Activated T-helper 1 cell treated with anti-CD3 and anti-CD28 coated beads, Interleukin-12 subunit alpha, Interleukin-12 subunit beta, Interleukin-2, Interleukin-4 antibody, amounts not matched to agents 30 ng/mL and 10 ng/mL and 1 ng/mL, durations not matched to agents 14 hours and 24 hours and 36 hours (primary cell): ENCODE measurements at places on chromosomes 11 and 22. TPM values are rescaled to one million over a fixed set of nuclear protein-coding genes. Genes with fewer than 3 reads are reported as not detected.

GRCh38 chr11:72724851-72725723 lies 27.1 kb downstream of the ARAP1 start:
- peak; percentile 70 for DNase-seq

- no peak for DNase-seq
Observed at GRCh38 chr22:32378707-32379272, 21.1 kb downstream of the RFPL3 start.

DNA sequence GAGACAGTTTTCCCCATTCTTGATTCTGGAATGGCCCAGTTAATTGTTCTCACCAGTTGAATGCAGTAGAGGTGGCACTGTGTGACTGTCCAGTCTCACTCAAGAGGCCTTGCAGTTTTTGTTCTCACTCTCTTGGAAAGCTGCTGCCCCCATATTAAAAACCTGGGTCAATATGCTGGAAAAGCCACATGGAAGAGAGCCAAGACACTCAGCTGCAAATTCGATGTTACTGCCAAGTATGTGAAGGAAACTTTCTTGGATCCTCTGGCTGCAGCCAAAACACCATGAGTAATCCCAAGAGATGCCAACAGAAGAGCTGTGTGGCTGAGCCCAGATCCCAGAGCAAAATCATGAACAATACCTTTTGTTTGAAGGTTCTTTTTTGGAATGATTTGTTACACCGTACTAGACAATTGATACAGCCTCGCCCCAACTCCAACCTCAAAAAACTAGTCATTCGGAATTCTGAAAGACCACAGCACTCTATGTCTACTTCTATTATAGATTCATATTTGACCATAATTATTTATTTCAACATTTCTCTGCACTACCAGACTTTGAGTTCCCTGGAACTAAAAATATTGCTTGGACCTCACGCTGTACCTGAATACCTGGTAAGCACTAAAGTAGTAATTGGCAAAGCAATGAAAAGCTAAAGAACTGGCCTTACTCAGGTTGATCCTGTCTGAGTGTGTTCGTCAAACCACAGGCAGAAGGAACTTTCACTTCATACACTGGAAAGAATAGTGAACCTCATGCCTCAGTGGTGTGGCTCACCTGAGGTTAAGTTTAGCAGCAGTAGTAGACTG lies 378.8 kb downstream of the ETS1 start:
- DNase-seq: no peak

DNA sequence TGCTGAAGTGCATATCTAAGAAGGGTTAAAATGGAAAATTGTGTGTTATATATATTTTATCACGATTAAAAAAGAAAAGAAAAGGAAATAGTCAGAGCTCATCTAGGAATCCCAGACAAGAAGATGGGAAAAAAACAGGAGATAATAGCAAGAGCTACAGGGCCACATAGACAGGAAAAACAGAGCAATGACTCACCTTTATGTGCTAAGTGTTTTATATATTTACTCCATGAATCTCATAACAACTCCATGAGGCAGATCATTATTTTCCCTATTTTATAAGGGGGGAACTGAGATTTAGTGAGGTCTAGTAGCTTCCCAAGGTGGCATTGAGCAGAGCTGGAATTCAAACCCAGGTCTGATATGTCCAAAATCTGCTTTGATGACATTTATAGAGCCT lies 18.1 kb upstream of the ELF5 start:
- DNase-seq: no peak

DNA sequence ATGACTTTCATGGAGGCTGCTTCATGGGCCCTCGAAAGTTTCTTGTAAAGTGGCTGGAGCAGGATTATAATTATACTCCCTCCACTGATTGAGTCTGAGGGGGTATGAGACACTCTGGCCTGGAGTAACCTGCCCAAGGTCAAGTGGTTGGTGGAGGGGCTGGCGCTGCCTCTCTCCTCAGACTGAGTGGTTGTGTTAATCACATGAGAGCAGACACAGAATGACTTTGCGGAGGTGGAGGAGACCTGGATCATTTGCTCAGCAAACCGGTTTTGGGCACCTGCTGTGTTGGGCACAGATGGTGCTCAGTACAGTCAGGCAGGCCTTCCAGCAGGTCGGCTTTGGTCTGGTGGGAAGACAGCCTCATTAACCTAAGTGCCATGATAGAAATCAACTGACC lies 11.8 kb downstream of the BCR start:
- DNase-seq: no peak

DNA sequence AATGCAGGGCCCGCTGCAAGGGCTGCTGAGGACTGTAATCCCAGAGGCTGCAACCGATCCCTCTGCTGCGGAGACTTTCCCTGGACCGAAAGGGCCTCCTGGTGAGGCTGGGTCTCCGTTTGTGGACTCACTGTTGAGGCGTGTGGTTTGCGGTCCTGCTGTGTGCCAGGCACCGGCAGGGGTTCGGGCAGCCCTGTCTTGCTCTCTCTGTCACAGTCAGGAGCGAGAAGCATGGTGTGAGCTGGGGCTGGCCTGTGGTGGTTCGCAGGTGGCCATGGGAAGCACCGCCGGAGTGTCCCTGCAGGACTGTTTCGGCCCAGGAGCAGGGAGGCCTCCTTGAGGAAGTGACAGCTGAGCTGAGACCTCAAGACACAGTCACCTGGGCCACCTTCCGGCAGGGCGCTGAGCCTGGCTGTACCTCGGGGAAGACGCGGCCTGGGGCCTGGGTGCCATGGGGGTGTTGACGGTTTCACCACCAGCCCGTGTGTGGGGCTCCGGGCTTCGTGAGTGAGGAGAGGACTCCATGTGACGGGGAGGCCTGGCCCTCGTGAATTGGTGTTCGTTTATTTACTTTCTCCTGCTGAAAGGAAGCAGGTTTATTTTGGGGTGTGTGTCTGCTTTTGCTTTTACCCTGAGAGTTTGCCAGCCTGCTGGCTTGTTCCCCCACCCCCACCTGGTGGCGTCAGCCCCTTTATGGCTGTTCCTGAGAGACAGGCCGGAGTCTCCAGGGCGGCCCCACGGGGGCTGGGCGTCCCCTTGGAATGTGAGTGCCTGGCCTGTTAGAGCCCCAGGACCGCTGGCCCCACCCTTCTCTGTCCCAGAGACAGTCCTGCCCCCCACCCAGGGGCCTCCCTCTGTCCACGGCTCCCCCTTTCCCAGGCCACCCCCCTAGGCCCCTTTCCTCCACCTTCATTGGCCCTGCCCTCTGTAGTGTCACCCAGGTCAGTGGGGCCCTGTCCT lies 122.5 kb downstream of the KCNQ1OT1 start:
- DNase-seq: no peak

DNA sequence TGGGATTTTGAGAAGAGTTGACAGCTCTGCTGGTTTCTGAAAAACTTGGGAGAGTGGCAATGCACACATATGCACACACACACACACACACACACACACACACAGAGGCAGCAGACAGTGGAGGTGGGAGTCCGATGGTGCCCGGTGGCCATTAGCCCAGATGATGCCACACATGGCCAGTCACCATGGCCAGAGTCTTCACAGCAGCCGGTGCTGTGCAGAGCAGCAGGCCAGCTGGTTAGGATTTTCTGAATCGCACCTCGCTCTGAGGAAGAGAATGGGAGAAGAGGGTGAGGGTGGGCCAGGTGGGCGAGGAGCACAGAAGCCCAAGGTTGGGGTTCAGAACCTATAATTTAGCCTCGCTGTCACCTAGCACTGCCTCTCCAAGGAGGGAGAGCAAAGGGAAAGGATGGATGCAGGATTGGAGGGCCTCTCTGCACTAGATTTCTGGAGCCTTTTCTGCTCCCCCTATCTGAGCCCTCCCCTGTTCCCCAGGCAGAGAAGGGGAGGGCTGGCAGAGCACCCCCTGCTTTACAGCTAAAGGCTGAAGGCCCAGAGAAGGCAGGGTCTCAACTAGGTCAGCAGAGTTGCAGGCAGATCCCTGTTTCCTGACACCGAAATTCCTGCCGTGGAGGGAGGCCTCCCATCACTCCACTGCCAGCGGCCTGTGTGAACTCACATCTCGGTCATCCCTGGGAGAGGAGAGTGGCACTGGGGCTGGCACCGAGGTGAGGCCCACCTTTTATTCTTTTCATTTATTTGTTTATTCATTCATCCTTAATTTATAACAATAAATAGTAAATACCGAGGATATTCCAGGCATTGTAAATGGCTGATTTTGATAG lies 25.8 kb upstream of the FXYD6 start:
- DNase-seq: no peak

DNA sequence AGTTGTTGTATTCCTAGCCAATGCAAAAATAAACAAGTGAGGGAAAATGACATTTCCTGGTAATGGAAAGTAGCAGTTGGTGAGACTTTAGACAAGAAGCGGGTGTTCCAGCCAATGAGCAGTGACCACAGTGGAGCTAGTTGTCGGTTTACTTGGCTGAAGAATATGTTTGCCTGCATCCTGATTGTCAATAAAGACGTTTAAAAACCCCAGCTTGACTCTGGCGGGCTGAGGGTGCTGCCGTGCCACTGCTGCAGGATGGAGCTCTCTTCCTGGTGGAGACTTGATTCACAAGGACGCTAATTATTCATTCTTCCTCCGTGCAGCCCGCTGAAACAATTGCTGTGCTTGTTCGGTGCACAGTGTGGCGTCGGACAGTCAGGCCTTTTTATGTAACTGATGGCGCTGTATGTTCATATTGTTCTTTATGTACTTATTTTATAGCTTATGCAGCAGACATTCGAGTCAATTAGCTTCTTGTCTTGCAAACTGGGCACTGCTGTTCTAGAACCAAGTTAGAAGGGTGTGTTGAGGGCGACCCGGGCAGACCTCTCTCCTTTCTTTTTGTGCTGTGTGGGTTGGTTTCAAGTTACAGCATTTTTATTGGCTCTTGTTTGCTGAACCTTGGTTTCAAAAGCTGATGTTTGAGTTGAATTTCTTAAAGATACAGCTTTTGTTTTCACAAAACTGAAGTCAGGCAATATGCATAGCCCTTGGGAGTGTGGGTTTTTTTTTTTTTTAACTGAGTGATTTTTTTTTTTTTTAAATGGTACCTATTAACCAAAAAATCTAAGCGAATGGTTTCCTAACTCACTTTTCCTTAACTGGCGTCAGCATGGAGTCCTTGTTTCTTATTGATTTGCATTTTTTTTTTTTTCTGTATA lies 153.9 kb downstream of the TEAD1 start:
- DNase-seq: no peak

DNA sequence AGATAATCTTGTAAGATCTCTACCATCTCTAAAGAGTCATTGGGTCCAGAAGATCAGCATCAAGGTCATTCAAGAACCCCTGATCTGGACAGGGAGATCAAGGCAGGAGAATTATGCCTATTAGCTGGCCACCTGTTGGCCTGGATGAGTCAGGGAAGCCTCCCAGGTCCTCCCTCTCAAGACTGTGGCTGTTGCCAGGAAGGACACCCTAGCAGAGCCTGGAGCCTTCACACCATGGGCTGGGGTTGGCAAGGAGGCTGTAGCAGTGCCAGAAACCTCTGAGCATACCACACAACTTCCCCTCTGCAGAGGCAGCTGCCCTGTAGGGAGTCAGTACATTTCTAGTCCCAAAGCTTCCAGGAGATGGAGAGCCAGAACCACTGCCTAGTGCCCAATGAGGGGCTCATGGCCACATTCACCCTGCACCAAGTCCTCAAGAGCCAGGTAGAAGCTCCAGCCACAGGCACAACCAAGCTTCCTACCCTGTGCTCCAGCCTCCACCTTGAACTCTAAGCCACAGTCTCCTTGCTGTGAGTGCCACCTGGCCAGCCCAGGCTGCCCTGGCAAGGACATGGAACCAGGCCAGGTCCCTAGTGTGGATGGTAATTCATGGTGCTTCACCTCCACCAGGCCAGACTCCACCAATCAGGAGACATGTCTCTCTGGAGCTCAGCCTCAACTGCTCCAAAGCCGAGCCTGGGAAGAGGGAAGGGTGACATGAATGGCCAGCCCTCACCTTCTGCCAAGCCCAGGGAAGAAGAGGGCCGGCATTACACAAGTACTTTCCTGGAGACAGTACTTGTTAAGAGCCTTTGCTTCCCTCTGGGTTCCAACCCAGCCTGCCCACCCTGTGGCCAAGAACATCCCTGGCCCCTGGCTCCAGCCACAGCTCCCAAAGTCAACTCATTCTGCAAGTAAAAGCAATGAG lies 124.3 kb downstream of the BUD13 start:
- no peak for DNase-seq

DNA sequence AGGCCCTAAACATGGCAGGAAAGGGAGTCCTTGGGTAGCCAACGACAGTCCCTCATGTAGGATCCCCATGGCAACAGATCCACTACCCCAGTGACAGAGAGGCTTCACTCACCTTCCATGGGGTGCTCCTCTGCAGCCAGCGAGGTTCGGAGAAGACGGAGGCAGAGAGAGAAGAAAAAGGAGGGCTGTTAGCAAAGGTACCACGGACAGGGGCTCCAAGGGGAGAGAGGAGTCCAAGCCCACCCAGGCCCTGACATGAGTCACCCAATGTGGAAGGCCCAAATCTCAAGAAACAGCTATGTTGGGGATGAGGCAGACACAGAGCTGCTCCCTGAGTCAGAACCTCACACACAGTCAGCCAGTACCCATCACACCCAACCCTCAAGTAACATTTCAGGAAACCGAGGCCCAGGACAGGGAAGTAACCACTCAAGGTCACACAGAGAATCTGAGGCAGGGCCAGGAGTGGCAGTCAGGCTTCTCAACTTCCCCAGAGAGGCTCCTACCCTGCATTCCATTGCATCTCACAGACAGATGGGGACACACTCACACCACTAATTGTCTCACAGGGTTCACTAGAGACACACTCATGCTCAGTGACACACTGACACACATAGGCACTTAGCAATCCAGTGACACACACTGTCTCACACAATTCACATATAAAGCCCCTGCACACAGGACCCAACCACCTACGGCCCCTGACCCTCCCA lies 25.2 kb downstream of the NRXN2 start:
- no peak for DNase-seq

DNA sequence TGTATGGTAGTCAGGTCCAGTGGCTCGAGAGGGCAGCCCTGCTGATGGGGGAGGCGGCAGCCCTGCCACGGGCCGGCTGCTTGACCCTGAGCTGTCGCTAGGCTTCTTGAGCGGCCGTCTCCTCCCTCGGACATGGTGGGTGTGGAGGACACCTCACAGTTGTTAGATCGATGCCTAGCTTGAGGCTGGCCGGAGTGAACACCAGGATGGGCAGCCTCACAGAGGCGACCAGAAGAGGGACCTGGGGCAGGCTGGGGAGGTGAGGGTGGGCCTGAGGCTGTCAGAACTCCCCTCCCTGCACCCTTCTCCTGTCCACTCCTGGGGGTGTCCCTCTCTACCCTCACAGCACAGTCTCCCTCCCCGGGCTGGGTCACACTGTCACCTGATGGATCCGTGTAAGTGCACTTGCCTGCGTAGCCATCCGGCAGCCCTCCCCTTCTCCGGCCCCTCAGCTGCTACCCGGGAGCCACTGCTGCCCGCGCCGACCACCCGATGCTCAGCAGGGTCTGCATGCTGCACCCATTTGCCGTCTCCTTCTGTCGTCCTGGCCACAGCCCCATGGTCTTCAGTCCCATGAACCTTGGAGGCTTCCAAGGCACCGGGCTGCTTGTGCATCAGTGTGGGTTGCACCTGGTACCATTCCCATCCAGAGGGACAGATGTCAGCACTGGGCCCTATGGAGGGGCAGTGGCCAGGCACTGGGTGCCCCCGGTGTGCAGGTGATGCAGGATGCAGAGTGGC lies 394.1 kb downstream of the TBC1D22A start:
- no peak for DNase-seq

- DNase-seq: no peak
Observed at GRCh38 chr11:77457340-77457739, 16.6 kb downstream of the PAK1 start.

CEP126 gene
- 0.41 and 1.2 TPM in 2 replicates for total RNA-seq

C1QTNF4 gene
- total RNA-seq: 0.16 TPM in 1 of 2 replicates, not detected in the other
